ENCODE measurements at places on chromosomes 12 and 14.

- ATAC-seq, result no peak
Observed at GRCh38 chr12:113069751-113070116, 13.2 kb downstream of the DTX1 start.

DNA sequence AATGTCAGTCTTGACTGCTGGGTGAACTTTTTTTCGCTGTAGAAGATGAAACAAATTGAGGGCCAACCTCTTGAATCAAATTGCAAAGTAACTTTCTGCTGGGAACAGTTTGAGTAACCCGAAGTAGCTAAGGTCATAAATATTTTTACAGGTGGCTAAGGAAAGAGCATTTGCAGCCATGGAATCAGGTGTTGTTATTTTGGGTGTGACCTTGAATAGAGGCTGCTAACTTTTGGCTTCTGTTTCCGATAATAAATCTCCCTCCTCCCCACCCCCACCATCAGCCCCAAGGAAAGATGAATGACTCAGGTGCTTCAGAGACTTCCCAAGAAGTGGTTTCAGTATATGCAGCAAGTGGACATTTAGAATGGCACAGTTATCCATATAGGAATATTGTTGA lies 571.7 kb downstream of the DIO2 start:
- ATAC-seq, result no peak

GRCh38 chr12:52675301-52675701 lies 4.9 kb downstream of the KRT1 start:
- no peak for ATAC-seq

- ATAC-seq, result no peak
Observed at GRCh38 chr14:72063761-72064282, 131.6 kb downstream of the RGS6 start.

GRCh38 chr12:25712169-25712568 lies 159.1 kb upstream of the LMNTD1 start:
- no peak for ATAC-seq

DNA sequence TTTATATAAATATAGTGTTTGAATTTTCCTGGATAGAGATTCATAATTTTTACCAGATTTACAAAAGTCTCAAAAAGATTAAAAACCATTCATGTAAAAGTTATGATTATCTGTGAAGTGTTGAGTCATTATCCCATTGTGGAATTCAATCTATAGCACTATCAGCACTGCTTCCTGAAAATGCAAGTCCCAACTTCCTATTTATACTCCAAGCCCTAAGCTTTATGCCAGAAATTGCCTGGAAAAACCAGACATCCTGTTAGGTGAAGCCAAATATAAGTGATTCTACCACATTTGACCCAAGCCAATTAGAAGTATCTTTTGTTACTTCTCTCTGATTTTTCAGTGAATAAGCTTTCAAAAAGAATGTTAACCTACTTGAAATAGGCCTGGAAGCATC lies 129.1 kb downstream of the GPR135 start:
- ATAC-seq, result no peak

DNA sequence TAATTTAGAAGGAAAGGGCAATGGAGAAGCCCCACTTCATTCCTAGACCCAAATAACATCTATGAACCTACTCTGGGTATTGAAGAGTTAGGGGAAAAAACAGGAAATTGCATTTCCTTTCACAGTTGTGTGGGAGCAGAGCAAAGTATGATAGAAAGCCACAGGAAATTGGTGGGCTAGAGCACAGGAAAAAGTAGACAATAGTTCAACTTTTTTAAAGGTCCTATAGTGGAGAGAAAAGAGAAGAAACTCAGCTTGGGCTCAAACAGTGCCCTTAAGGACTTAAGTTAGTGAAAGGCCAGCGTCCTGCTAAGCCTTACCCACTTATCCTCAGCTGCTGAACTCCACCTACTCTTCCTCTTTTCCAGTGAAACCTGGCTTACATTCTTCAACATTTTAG lies 258.1 kb downstream of the DPY19L2 start:
- ATAC-seq, result no peak
